PC-9 (cell line): ENCODE measurements at places on chromosomes 5 and 9. TPM values are rescaled to one million over a fixed set of nuclear protein-coding genes. Genes with fewer than 3 reads are reported as not detected.

Gene SHC3
- total RNA-seq: 12.9 and 15.9 TPM in 2 replicates

GRCh38 chr5:180809403-180810209 is 7.0 kb upstream of the MGAT1 start:
- H3K27ac ChIP-seq: peak overlapping the region; percentile 91
- no peaks in the 10 kb centered on the region for H3K27me3 ChIP-seq
- peak overlapping the region; percentile 95 for H3K4me3 ChIP-seq
- H3K4me1 ChIP-seq: peaks cover 55% of the 10 kb centered on the region

Gene CFAP90
- not detected in 2 replicates for total RNA-seq

DNA sequence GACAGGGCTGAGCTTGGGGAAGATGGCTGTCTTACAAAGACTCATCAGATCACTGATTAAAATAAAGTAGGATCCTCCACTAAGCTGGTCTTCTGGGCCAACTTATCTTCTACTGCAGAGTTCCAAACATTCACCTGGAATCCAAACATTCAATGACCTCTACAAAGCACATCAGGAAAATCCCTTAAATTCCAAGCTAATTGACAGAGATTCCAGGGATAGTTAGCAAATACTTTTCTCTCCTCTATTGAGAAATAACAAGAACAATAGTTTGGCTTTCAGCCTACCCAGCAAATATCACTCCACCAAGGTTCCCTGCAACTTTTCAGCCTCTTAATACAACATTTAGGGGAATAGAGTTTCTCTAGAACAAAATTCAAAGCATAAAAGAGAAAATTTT is 140.6 kb upstream of the LIFR start:
- no peak overlapping the region for H3K4me3 ChIP-seq
- no peak for DNase-seq
- H3K36me3 ChIP-seq: no peaks in the 10 kb centered on the region
- no peaks in the 10 kb centered on the region; the same call in 1 of the 2 replicates for H3K27me3 ChIP-seq
- H3K27ac ChIP-seq: no peak overlapping the region

DNA sequence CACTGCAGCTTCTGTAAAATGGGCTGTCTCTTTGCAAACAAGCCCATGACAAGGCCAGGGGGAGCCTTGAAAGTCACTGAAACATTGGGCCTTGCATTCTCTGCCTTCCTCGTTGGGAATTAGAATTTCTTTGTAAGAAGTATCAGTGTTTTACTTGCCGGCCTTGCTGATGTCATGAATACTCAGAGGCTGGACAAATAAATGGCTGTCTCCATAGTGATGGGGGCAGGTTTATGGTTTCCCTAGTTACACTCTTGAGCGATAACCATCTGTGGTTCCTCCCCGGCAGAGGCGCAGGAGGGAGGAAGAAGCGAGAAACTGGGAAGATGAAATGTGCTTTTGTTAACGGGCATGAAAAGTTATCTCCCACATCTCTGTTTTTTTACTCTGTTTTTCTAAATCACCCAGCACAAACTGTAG is 272.7 kb upstream of the PANK3 start:
- H3K4me3 ChIP-seq: no peak overlapping the region
- DNase-seq: no peak
- H3K27ac ChIP-seq: no peak overlapping the region
- no peaks in the 10 kb centered on the region for H3K36me3 ChIP-seq
- peaks cover 98% of the 10 kb centered on the region for H3K27me3 ChIP-seq

DNA sequence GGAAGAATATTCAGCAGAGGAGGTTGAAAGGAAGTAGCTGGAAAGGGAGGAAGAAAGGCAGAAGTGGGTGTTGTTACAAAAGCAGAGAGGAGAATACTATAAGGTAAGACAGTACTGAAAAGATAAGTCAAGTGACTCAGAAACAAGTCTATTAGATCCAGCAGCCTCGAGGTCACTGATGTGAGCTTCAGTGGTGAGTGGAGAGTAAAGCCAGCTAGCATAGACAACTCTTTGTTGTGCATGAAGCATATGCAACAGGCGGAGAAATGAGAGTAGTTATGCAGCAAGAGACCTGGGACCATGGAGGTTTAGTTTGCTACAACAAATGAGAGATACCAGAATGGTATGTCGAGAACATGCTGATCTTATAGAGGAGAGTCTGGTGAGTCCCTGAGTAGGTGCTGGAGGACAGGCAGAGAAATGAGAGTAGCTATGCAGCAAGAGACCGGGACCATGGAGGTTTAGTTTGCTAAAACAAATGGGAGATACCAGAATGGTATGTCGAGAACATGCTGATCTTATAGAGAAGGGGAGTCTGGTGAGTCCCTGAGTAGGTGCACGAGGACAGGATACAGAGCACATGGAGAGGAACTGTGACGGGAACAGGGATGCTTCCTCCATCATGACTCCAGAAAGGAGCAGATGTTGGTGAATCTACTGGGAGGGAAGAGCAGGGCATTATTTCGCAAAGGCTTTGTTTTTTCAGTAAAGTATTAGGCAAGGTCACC is 36.0 kb downstream of the EQTN start:
- no peak overlapping the region for H3K27ac ChIP-seq
- no peak overlapping the region for H3K4me3 ChIP-seq
- DNase-seq: no peak
- no peaks in the 10 kb centered on the region for H3K36me3 ChIP-seq

GRCh38 chr5:11009576-11009975 is 248.5 kb upstream of the DAP start:
- no peak overlapping the region for H3K4me3 ChIP-seq
- H3K27me3 ChIP-seq: peaks cover 44% of the 10 kb centered on the region; the same call in 1 of the 2 replicates
- no peaks in the 10 kb centered on the region for H3K4me1 ChIP-seq
- no peaks in the 10 kb centered on the region for H3K36me3 ChIP-seq

DNA sequence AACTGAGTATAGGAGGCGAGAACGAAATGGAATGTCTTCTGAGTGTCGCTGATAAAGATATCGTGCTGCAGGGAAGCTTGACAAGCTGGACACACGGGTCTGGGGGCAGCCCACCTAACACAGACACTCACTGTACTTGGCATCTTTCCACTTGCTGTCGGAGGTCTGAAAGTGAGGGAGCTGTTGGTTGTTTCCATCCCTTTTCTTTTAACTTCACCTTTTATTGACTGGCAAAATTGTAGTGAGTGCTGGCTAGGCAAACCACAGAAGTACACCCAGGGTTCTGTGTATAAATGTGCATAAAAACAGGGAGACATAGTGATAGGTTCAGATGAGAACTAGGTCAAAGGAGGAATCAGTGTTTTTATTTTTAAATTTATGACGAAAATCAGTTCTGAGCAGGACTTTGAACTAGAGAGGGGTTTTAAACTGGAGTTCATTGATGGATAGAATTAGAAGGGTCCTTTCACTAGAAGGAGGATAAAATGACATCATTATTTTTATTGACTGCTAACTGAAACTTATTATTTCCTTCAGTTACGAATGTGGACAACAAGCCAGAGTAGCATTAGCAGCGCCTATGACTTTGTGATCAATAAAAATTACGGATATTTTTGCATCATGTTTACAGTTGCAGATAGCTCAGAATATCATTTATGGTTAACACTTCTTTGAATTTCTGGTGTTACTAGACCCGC is 817 bp downstream of the GAPVD1 start:
- H3K27me3 ChIP-seq: no peaks in the 10 kb centered on the region
- peaks cover 24% of the 10 kb centered on the region for H3K4me1 ChIP-seq
- no peak overlapping the region for H3K27ac ChIP-seq
- DNase-seq: no peak

DNA sequence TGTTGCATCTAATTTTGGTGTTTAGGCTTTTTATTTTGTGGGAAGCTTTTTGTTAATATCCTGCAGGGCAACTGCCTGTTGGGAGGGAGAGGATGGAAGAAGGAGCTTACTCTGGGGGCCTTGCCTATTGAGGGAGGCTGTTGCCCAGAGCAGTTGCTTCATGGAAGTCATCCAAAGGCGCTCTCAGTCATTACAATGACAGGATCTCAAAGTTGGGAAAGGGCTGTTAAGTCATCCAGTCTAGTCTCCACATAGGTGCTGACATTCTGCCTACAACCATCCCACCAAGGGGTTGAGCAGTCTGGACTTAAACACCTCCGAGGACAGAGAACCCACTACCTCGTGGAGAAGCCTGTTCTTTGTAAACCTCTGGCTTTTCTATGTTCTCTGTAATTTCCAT is 13.2 kb downstream of the SAP30L start:
- H3K4me3 ChIP-seq: no peak overlapping the region
- no peaks in the 10 kb centered on the region for H3K27me3 ChIP-seq
- no peak for DNase-seq
- no peaks in the 10 kb centered on the region for H3K4me1 ChIP-seq
- H3K27ac ChIP-seq: no peak overlapping the region

DNA sequence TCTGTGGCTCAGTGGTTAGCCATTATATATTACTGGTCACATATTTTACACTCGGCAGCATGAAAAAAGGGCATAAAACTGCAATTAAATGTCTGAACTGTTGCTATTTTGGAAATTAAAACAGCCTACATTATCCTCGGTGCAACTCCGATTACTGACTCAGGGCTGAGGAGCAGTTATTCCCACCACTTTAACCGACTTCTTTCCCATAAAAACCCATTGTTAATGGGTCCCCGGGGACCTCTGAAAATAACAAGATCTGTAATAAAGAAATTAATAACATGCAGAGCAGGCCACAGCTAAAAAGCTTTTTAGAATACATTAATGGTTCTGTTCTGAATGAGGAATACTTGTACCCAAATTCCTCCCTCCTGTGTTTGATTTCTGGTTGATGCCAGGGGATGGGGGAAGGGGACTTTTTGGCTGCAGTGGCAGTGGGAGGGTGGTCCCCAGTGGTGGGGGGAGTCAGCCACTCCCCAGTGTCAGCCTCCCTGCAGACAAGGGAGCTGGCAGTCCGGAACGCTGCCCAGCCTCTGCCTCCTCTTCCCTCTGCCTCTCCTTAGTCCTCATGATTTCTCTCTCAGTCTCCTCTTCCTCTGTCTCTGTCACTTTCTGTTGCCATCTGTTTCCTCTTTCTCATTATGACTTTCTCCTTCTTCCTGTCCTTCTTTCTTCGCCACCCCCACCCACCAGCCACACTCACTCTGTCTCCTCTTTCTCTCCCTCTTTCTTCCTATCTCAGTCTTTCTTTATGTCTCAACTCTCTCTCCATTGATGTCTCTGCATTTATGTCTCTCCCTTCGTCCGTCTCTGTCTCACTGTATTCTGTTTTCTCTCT is 59.0 kb upstream of the ZBTB43 start:
- no peak overlapping the region for H3K4me3 ChIP-seq
- no peak overlapping the region for H3K27ac ChIP-seq
- no peaks in the 10 kb centered on the region for H3K36me3 ChIP-seq

GRCh38 chr5:128799945-128800344 is 165.3 kb upstream of the SLC27A6 start:
- no peaks in the 10 kb centered on the region for H3K4me1 ChIP-seq
- no peak for DNase-seq
- H3K4me3 ChIP-seq: no peak overlapping the region

Gene ACOT12
- not detected in 2 replicates for total RNA-seq

Gene FOXD4
- not detected in 2 replicates for total RNA-seq

Gene NKD2
- 0.57 and 2.6 TPM in 2 replicates for total RNA-seq

Gene SPRY4
- 6.9 and 11.0 TPM in 2 replicates for total RNA-seq

DNA sequence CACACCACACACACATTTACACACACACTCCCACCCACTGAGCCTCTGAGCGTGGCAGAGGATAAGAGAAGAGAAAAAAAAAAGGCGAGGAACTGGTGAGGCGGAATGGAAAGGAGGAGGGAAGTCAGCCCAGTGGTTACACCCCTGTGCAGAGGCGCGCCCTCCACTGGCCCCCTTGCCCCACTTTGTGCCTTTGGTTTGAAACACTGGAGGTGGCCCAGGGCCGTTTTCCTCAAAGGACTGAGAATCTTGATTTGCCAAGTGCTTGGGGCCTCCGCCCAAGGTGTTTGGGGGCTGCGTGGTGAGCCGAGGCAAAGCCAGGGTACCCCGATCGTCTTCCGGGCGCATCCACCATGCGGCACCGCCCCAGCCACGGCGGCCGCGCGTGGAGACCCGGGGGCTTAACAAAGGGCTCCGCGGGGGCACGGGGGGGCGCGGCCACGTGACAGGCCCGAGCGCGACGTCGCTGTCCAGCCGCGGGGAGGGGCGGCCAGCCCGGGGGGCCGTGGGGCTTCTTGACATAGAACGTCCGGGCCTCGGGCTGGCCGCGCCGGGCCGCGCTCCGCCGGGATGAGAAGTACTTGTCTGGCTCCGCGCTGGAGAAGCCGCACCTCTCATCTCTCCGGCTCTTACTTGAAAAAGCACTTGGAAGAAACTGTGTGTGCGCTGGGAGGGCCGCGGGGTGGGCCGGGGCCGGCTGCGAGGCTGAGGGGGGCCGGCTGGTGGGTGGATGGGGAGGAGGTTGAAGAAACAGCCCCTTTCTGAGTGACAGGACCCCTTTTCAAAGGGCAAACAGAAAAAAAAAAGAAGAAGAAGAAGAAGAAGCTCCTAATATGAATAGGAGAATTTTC is 21.0 kb downstream of the NR2F1 start:
- H3K4me1 ChIP-seq: peaks cover 21% of the 10 kb centered on the region
- H3K27ac ChIP-seq: no peak overlapping the region
- no peaks in the 10 kb centered on the region for H3K27me3 ChIP-seq
- H3K36me3 ChIP-seq: no peaks in the 10 kb centered on the region
- no peak for DNase-seq
